DMS79 (cell line): ENCODE measurements at places on chromosomes 16 and 17.

DNA sequence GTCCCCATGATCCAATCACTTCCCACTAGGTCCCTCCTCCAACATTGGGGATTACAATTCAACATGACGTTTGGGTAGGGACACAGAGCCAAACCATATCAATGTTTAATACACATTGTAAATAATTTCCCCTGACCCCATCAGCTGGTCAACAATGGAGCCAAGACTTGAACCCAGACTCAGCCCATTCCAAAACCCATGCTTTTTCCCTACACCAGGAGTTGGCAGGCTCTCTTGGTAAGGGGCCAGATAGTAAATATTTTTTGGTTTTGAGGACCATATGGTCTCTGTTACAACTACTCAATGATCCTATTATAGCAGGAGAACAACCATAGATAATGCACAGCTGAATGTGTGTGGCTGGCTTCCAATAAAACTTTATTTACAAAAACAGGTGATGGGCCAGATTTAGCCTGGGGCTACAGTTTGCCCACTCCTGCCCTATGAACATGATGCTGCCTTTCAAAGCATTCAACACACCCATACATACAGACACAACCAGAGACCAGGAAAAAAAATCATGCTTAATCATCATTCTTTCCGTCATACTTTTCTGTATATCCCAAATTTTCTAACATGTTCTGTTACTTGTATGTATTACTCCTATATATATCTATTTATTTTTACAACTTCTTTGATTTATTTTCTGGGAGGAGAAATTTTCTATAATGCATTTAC is 22.1 kb upstream of the MSI2 start:
- DNase-seq, result no peak

GRCh38 chr17:14595656-14596055 is 294.8 kb downstream of the HS3ST3B1 start:
- DNase-seq, result no peak

- no peak for DNase-seq
Observed at GRCh38 chr16:31413381-31413780, 14.8 kb downstream of the COX6A2 start.

- no peak for DNase-seq
Observed at GRCh38 chr17:78598013-78598471, 20.8 kb upstream of the DNAH17 start.

DNA sequence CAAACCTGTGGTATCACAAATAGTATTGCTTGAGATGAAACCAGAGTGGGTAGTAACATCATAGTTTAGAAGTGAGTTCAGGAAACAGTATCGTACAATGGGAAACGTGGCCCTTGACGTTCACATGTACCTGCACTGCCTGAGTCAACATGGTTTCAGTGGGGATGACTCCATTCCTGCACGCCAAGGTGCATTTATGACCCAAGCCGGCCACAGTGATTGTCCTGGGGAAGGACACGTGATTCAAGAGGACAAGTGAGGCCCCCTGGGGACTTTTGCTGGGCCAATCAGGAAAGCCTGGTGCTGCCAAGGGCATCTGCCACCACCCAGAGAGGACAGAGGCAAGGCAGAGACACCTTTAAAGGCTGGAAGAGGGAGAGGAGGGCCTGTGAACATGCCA is 119.2 kb downstream of the AXIN2 start:
- no peak for DNase-seq

DNA sequence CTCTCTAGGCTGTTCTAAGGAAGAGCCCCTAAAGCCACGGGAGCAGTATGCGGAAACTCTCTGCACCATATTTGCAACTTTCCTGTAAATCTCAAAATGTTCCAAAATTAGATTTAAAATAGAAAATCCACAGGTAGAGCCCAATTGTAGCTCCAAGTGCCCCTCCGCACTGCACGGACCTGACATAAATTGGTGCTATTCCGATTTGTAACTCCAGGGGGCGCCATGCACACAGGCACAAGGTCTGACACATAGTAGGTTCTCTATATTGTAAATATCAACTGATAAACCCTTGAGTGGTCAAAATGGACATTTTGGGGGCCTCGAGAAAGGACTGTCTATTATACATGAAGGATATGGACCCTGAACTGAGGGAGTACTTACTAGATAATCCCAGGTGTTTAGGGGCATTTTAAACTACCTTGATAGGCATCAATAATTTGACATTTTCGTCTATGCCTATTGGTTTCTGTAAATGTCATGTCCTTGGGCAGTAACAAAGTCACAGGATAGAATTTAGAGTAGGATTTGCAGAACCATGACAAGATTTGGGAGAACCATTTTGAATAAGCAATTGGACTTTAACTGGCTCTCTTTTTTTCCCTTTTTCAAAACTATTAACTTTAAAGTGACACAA is 36.6 kb upstream of the TMEM132E start:
- DNase-seq, result no peak

GRCh38 chr16:84115919-84116719 is 623 bp downstream of the MBTPS1 start:
- DNase-seq, result no peak

DNA sequence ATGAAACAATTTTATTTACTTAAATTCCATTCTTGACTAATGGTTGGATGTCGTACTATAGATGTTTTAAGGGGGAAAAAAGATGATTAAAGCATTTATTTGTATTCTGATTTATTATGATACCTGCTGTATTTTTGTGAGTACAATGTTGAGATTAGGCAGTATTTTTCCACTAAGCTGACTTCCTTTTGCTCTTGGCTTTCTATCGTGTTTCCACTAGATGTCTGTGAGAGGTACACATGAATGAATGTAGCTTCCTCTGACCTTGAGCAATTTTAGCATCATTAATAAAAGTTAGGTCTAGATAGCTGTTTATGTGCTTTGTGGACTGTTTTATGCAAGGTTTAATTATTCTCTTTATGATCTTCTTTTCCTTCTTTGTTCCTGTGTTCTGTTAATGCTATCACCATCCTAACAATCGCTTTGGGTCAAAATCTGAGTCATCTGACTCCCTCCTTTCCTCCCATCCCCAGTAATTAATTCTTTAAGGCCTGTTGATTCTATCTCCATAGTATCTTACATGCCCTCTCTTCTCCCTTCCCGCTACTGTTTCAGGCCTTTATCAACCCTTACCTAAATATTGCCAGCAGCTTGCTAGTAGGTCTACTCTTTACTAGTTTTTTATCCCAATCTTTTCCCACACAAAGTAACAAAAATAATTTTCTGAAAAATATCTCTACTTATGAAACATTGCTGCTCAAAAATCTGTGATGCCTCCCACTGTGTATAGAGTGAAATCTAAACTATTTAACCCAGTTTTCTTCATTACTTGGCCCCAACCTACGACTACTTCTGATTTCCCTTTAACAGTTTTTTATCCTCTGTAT is 76.0 kb downstream of the VMP1 start:
- no peak for DNase-seq

GRCh38 chr16:14564323-14564722 is 65.7 kb downstream of the PARN start:
- DNase-seq, result no peak

- no peak for DNase-seq
Observed at GRCh38 chr17:40230670-40231069, 11.6 kb downstream of the WIPF2 start.

- DNase-seq, result peak; percentile 74
Observed at GRCh38 chr17:57236686-57237299, 19.5 kb upstream of the MSI2 start.

- DNase-seq, result no peak
Observed at GRCh38 chr17:10698096-10698818, 863 bp downstream of the ADPRM start.

DNA sequence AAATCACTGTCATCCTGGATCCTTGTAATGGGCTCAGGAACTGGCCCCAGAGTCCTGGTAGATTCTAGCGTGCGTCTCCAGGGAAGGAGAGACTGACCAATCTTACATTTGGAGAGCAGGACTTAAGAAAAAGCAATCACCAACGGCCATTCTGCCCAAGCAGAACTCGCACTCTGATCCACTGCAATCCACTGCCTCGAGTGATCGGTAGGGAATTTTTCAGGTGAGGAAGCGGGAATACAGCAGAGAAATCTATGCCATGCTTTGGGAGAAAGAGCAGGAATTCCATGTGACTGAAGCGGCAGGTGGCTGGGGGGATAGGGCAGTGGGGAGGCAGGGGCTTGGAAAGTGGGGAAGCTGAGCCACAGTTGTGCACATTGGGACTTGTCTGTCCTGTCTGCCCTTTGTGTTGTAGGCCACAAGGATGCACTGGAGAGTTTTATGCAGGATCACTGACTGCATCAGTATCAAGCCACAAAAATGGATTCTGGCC is 143.9 kb upstream of the HS3ST2 start:
- DNase-seq, result no peak

- no peak for DNase-seq
Observed at GRCh38 chr16:84532291-84532724, 27.8 kb upstream of the MEAK7 start.

- DNase-seq, result peak; percentile 71
Observed at GRCh38 chr17:76405967-76406647, 21.7 kb downstream of the SPHK1 start.

- DNase-seq, result no peak
Observed at GRCh38 chr17:8862213-8863056, 5.0 kb downstream of the PIK3R6 start.

DNA sequence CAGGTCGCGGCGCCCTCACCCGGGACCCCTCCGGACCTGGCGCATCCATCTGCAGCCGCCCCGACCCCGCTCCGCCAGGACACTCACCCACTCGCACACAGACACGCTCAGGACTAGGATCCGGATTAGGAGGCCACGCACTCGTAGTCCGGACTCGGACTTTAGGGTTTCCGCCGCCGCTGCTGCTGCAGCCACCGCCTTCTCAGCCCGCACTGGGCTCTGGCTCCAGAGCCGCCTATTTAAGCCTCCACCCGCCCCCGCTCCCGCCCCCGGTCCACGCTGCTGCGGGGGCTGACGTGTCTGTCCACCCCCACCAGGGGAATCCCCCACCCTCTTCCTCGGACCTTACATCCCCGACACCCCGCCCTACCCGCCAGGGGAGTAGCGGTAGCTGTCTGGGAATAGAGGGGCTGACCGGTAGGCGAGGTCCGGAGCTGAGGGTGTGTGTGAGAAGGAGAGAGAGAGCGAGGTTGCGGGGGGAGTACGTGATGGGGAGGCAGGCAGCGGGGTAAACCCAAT is at the start of gene RRAD:
Gene RRAD, minus strand, starts transcription at position 214 of the 519 bp plus-strand sequence. CDS start 356 bp downstream, outside the sequence.
- no peak for DNase-seq
